ENCODE measurements at places on chromosomes 12 and 14.
A peak's percentile ranks its signal among the peaks of the same experiment; 100 is the strongest.

GRCh38 chr12:26857465-26858176 lies 24.6 kb upstream of the ITPR2 start:
- DNase-seq: no peak

- DNase-seq: no peak
Measured at GRCh38 chr12:131260251-131260905, 306.7 kb downstream of the ADGRD1 start.

- DNase-seq: peak; percentile 49
Measured at GRCh38 chr12:110501399-110501751, 536 bp downstream of the VPS29 start.

DNA sequence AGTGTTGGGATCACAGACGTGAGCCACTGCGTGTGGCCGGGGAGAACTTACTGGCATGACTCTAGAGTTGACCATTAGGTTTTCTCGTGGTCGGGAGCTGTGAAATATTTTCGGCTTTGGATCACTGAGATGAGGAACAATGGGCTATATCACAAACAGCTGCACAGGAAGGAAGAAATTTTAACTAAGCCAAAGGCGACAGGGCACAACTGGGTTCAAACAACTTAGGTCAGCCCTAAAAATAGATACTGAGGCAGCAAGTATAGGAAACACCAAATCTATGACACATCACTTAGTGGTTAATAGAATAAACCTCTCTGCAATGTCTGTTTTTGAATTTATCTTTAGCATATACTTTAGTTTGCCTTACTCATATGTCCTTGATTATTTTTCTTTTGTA lies 162.9 kb downstream of the LRIG3 start:
- peak; percentile 12 for DNase-seq

DNA sequence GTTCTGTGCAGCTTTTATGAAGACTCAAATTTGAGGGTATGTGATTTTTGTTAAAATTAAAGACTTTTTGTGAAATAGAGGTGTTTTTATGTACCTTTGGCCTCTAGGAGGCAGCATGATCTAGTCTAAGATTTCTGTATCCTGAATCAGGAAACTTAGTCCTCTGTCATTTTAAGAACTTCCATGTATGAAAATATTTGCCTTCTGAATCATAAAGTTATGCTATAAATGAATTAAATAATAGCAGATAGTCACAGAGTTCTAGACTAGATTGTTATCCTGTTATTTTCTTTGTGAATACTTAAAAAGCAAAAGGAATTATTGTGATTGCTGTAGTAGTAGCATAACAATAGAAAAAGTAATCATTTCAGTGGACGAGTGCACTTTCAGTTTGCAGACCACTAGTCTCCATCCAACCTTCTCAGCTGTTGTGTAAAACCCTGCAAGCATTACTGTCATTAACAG lies 56.3 kb downstream of the FGD4 start:
- peak; percentile 92 for DNase-seq

- no peak for DNase-seq
Measured at GRCh38 chr12:19338405-19338804, 100.9 kb upstream of the AEBP2 start.
